Stimulated activated CD4-positive, alpha-beta T cell treated with anti-CD3 and anti-CD28 coated beads, Interleukin-4, amount 100 ng/mL, for 48 hours (primary cell): ENCODE measurements at places on chromosomes 6 and 20.

DNA sequence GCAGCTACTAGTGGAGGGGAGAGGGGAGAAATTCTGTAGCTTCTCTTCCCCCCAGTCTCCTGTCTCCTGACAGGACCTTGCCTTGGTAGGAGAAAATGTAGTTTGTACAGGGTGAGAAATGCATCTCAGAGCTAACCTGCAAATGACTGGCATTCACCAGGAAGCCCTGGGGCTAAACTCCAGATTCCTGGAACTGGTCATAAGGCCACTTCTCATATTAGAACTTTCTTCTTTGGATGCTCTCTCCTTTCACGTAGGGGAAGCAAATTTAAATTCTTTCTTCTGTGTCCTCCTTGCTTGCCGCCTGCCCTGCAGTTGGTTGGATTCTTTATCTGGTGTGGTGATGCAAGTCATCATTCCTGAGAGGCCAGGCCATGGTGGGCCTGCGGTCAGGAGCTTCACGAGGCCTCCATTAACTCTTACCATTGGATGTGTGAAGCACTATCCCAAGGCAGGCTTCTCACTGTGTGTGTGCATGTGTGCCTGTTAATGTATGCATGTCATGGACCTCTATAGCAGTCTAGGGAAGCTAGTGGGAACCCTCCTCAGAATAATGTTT is 182.0 kb downstream of the PHF3 start:
- DNase-seq, result no peak

GRCh38 chr20:50328996-50329898 is 138.6 kb downstream of the CEBPB start:
- DNase-seq, result no peak

DNA sequence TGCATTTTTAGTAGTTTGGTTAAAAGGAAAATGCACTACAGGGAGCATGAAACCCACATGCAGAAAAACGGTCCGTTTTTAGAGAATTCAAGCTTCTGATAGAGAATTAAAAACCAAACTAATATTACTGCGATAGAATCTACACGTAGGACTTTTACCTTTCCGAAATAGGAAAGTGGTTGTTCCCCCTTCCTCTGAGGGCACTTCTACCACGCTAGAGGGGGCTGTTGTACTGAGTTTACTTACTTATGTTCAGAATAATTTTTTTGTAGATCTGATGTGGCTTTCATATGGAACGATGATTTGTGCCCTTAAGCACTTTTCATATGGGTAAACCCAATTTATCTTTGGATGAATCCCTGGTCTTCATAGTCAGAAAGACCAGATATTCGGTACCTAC is 264.3 kb upstream of the PLN start:
- DNase-seq, result peak; percentile 6

- DNase-seq, result no peak
These were observed 262.0 kb upstream of the JAG1 start for GRCh38 chr20:10935658-10936402.

GRCh38 chr6:164322533-164322932 is 908.0 kb downstream of the QKI start:
- no peak for DNase-seq

DNA sequence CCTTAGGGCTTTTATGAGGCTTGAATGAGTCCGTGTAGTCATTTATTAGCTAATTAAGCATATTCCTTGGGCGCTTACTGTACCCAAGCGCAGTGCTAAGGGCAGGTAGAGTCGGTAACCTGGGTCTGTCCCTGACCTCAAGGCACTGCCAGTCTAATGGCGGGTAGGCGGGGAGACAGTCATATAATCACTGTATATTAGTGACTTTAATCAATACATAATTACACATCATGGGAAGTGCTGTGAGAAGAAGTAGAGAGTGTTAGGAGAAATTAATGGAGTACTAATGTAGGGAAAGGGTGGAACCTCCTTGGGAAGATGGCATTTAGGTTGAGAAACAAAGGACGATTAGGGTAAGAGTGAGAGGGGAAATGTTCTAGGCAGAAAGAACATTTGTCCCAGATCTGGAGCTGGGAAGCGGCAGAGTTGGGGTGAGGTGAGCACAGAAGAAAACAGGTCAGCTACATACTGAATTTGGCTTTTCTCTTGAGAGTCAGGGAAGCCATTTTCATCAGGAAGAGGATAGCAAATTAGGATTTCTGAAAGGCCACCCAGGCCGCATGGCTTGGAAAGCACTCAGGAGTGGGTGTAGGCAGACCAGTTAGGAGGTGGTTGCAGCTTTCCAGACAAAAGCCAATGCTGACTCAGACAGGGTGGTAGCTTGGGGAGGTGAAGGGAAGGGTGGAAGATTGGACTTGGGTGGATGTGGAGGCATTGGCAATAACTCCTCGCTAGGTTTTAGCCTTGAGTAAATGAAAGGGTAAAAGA is 954 bp upstream of the BLCAP start:
- no peak for DNase-seq

DNA sequence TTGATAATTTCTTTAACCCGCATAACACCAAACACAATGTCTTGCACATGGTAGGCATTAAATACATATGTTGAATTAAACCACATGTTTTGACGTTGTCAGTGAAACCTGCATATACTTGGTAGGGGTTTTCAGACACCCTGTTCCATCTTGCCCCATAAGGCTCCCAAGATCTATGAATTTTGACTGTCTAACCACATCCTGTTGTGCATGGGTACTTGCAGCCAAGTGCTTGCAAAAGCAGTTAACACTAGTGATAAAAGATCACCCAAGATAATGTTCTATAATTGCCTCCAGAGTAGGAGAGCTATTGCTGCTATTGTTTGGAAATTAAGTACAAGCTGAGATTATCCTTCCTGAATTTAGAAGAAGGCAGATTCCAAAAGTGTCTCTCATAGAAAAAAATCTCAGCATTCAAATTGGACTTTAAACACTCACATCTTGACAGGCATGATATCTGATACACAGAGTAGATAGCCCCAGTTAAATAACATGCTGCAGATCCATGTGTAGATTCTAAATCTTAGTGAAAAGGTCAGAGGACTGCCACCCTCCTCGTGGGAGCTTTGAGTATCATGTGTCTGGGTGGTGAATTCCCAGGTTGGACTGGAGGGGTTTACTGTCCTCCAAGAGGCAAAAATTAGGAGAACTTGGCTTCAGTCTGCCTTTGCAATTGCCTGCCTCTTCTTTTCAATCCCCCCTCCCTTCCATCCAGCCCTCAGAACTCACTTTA is 25.8 kb upstream of the CCN6 start:
- DNase-seq, result no peak

DNA sequence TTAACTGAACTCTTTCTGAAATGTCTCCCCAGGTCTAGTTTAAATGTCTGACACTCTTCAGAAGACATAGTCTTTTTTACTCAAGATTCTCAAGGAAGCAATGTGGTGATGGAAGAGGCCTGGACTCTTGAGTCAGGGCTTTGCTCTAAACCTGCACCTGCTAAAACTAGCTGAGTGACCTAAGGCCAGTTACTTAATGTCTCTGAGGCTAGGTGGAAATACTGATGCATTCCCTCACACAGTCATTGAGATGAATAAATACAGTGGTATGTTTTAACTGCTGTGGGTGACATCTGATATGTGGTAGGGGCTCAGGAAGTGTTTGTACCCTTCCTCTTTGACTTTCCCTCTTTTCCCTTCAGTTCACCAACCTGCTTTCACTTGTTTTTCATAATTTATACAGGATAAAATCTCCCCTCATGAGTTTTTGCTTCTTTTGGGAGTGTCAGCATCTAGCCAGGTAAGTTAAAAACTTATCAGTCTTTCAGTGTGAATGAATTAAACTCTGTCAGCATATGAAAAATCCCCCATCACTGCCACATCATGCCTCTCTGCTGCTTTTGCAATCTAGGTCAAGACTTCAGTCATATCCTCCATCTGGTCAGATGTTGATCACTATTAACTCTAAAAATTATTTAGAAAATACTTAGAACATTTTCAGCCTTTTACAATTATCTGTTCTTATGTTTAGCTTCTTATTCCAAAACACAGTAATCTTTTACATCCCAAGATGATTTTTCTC is 178.7 kb upstream of the TNFAIP3 start:
- DNase-seq, result no peak

GRCh38 chr6:13681305-13682061 is 30.2 kb downstream of the RANBP9 start:
- no peak for DNase-seq

GRCh38 chr6:111256646-111257045 is 169.3 kb downstream of the SLC16A10 start:
- DNase-seq, result no peak

GRCh38 chr6:143621159-143621873 is 56.4 kb upstream of the PHACTR2 start:
- no peak for DNase-seq

DNA sequence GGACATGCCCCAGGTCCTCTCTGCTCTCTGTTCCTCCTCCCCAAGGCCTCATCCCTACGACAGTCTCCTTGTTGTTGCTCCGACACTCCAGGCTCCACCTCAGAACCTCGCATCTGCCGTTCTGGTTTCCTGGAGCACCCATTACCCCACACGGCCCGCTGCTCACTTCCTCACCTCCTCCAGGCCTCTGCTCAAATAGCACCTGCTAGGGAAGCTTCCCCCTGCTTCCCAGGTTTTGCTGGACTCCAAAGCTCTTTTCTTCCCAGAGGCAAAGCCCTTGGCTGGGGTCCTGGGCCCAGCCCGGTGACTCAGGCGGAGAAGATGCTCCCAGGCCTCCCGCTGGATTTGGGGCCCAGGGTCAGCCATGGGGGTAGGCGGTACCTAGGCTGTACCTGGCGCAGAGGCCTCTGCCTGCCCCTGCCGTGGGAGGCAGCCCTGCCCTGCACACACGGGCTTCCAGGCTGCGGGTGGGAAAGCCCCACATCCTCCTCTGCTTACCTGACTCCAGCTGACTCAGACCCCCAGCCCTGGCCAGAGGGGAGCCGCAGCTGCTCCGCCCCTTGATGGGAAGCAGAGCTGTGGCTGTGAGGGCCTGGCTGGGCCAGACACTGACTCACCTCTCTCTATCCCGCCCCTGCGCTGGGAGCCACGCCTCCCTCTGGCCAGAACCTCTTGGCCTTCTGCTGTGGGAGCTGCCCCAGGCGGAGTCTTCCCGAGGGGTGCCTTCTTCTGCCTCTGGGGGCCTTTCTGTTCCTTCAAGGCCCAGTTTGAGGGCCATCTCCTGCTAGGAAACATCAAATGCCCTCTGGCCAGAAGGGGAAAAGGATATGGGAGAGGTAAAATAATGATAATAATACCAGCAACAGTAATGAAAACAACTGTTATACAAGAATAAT is 130.5 kb downstream of the CEBPB start:
- peak; percentile 22 for DNase-seq

- DNase-seq, result no peak
These were observed 250.9 kb upstream of the POU3F2 start for GRCh38 chr6:98583506-98583905.

DNA sequence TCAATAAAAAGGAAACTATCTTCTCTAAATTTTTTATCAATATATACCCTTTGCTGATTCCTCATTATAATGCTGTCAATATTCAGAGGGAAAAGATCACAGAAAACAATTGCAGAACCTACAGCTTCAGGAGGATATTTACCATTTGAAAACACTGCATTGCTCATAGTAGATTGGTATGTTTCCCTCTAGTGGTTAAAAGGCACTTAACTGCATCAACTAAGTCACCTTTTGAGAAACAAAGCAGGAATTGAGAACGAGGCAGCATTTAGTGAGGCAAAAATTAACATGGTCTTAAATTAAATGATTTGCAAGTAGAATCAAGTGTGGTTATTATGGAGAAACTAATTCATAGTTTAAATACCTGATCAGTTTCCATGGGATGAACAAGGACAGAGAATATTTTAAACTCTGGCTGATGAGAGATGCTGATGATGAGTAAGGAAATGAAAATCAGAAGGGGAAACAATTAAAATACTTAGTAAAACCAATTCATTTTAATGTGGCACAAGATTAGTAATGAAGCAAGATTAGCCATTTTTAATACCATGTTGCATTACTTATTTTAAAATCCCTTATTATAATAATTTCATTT is 642.1 kb downstream of the EPHA7 start:
- DNase-seq, result no peak

DNA sequence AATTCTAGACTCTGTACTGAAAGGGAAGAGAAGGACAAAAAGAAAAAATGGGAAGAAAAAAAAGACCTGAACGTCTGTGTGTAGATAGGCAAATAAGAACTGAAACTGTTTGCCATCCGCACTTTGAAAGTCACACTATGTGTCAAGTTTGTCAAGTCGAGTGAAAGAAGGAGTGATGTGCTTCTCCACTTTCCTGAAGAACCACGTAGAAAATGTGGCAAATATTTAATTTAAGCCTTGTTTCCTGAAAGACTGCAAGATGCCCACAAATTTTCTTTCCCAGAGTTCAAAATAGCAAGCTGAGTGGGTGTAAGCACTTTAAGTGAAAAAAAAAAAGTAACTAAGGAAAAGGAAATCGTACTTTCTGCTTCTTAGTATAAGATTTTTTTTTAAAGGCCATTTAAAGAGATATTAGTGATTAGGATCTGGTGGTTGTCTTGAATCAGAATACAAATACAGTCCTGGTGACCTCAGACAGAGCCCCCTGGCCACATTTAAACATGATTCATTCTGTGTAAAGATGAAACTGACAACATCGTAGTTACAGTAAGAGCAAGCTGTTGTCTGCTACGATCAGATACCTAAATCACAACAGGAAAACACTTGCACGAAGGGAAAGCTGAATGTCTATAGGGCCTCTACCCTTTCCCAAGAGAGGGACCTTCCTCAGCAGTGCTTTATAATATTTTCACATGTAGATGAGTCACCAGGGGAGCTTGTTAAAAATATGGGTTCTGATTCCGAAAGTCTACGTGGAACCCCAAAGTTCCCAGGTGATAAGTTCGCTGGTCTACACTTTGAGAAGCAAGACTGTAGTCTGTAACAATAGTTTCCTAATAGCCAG is 102.3 kb downstream of the HIVEP2 start:
- DNase-seq, result no peak

GRCh38 chr20:57412347-57413029 is 21.3 kb downstream of the RBM38 start:
- no peak for DNase-seq

DNA sequence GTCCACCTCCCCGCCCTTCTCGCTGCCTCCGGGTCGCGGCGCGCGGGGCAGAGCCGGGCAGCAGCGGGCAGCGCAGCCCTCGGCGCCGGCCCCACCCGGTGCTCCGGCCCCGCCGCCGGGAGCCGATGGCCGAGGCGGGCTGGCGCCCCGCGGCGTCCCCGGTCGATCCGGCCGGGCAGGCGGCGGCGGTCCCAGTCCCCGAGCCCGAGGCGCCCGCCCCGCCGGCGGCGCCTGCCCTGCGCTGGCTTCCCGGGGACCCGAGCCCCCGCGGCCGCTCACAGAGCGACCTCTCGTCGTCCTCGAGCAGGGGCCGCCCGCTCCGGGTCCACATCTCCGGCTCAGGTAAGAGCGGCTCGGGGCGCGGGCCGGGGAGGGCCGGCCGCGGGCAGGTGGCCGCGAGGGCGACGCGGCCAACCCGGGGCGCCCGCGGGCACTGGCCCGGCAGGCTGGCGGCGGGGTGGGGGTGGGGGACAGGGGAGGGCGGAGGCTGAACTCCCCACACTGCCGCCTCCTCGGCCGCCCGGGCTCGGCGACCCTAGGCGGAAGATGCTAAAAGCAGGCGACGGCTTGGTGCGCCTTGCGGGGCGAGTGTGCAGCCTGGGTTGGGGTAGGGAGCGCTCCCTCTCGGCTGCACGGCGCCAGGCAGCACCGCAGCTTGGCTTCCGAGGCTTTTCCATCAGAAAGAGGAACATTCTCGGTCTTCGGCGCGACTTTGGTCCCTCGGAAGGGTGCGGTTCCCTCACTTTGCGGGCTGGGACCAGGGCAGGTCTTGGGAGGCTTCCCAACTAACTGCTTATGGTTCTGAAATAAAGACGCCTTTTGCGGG is 25.6 kb upstream of the FUCA2 start:
- DNase-seq, result peak; percentile 55
